ENCODE measurements at places on chromosomes 16 and 17. TPM values are rescaled to one million over a fixed set of nuclear protein-coding genes. Genes with fewer than 3 reads are reported as not detected.

DNA sequence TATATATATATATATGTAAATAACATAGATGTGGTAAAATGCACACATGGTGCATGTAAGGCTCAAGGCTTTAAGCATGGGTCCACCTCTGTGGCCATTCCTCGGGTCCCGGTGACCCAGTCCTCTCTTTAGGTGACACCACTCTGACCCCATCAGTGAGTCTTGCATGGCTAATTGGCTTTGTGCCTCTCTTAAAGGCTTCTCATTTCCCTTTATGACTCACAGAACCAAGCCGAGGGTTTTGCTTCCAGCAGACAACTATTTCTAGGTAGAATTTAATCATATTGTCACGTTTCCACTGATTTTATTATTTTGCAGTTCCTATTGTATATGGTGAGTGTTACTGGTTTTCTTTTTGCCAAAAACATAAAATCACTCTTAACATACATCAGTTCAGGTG is 59.7 kb downstream of the PLCG2 start:
- no peaks in the 10 kb centered on the region for H3K36me3 ChIP-seq
- H3K27me3 ChIP-seq, result peaks cover 38% of the 10 kb centered on the region
- no peak for DNase-seq
- no peak overlapping the region for H3K4me3 ChIP-seq
- H3K4me1 ChIP-seq, result peaks cover 6% of the 10 kb centered on the region
- H3K27ac ChIP-seq, result no peak overlapping the region

DNA sequence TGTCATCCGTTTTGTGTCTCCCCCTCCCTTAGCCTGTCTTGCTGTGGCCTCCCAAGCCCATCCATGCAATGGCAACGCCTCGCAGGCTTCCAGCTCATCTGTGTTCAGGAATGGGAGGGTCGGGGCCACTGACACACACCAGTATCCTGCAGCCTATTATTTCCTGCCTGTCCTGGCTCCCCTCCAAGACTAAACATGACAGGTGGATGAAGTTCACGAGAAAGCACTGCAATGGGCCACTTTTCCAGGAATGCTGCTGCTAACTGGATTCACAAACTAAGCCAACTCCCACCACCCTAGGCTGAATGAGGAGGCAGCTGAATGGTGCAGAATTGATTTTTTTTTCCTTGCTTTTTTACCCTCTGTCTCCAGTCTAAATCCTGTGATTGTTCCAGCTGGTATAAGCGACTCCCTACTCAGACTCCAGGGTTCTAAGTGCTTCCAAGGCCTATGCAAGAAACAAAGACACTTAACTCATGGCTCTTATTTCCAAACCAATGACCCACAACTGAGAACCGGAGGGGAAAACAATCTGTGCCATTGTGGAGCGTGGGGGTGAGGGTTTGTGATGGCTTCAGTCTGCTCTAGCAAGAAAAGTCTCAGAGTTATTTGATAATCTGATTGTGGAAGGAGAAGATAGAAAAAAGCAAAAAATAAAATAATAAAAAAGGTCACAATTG is 23.3 kb downstream of the TMEM100 start:
- peaks cover 38% of the 10 kb centered on the region for H3K27me3 ChIP-seq
- H3K4me1 ChIP-seq, result no peaks in the 10 kb centered on the region
- H3K4me3 ChIP-seq, result no peak overlapping the region
- peaks cover 2% of the 10 kb centered on the region for H3K36me3 ChIP-seq
- DNase-seq, result no peak

GRCh38 chr17:51189628-51190027 is 23.4 kb downstream of the NME2 start:
- H3K27ac ChIP-seq, result no peak overlapping the region
- peaks cover 3% of the 10 kb centered on the region for H3K4me1 ChIP-seq
- H3K27me3 ChIP-seq, result no peaks in the 10 kb centered on the region
- H3K36me3 ChIP-seq, result peaks cover 5% of the 10 kb centered on the region
- no peak overlapping the region for H3K4me3 ChIP-seq

- peaks cover 26% of the 10 kb centered on the region for H3K27me3 ChIP-seq
- H3K4me3 ChIP-seq, result no peak overlapping the region
- H3K27ac ChIP-seq, result no peak overlapping the region
Measured at GRCh38 chr17:14755002-14755401, 454.1 kb downstream of the HS3ST3B1 start.

DNA sequence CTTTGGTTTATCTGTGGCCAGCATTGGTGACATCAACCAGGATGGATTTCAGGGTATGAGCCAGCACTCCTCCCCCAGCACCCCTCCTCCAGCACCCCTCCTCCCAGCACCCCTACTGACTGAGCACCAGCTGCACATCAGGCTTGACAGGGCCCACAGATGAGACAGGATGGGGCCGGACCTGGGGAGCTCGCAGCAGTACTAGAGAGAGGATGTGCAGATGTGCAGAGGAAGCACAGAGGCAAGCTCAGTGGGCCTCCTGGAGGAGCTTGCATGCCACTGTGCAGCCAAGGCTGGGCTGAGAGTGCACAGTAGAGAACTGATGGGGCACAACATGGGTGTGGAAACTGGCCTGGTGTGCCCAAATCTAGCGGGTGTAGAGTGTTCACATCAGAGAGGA is 16.2 kb downstream of the ITGA3 start:
- peaks cover 10% of the 10 kb centered on the region for H3K36me3 ChIP-seq
- peaks cover 4% of the 10 kb centered on the region for H3K4me1 ChIP-seq

DNA sequence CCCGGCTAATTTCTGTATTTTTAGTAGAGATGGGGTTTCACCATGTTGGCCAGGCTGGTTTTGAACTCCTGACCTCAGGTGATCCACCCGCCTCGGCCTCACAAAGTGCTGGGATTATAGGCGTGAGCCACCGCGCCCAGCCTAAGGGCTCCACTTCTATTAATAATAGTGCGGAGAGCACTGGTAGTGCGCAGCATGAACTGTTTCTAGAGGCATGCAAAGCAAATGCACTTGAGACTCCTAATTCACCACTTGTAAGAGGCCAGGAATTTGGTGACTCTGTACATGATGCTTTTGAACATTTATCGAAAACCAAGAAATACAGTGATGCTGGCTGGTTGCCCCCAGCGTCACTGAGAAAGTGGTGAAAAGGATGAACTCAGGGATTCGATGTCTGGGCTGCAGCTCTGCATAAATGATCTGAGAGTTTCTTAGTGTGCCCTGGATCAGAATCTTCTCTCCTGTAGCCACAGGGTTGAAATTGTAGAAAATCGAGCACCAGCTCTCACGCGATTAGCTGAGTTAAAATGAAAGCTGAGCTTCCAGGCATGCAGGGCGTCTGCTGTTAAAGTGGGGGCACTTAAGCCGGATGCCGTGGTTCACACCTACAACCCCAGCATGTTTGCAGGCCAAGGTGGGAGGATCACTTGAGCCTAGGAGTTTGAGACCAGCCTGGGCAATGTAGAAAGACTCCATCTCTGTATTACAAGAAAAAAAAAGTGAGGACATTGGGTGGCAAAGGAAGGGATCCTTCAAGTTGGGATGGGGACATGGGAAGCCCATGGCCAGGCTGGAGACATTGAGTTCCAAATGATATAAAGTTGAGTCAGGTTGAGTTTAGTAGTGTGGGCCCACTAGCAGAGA is 4.8 kb downstream of the RNF213 start:
- DNase-seq, result no peak
- H3K27me3 ChIP-seq, result no peaks in the 10 kb centered on the region
- peak overlapping the region; percentile 97 for H3K27ac ChIP-seq
- peaks cover 43% of the 10 kb centered on the region for H3K4me1 ChIP-seq
- H3K36me3 ChIP-seq, result peaks cover 5% of the 10 kb centered on the region

Gene MPP3
- not detected for total RNA-seq

Gene ABI3
- total RNA-seq, result 10.5 TPM

Data from T-helper 17 cell (primary cell).